ENCODE measurements at places on chromosomes 1 and 21. TPM values are rescaled to one million over a fixed set of nuclear protein-coding genes. Genes with fewer than 3 reads are reported as not detected.

- DNase-seq: peak; percentile 36
Observed at GRCh38 chr1:153261281-153262069, 2.0 kb downstream of the LORICRIN start.

DNA sequence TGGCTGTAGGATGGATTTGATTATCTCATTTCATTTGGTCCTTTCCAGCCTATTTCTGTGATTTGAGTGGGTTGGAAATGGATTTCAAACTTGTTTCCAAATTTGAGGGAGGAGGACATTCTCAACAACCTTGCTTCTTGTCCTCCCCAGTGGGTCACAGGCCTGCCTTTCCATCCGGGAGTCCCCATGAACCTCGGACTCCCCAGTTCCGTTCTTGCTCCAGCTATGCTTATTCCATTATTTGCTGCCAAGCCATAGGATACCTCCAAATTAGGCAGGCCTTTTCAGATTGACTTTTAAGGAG, 97.8 kb downstream of the DUSP10 start:
- DNase-seq: no peak

The CCDC17 gene
- total RNA-seq: 1.9 TPM

The PLPPR5 gene
- total RNA-seq: 0.11 TPM

GRCh38 chr21:38380481-38381137, 117.7 kb downstream of the ERG start:
- no peak for DNase-seq

The TIE1 gene
- total RNA-seq: 2.2 TPM

The BEND5 gene
- total RNA-seq: 18.2 TPM

GRCh38 chr1:161198897-161199431, at the start of gene ADAMTS4:
ADAMTS4 (minus strand) TSS chr1:161199054; CDS start chr1:161198627, 427 bp downstream.
- no peak for DNase-seq

The LGR6 gene
- 0.91 TPM for total RNA-seq

The TNFSF4 gene
- 0.57 TPM for total RNA-seq

DNA sequence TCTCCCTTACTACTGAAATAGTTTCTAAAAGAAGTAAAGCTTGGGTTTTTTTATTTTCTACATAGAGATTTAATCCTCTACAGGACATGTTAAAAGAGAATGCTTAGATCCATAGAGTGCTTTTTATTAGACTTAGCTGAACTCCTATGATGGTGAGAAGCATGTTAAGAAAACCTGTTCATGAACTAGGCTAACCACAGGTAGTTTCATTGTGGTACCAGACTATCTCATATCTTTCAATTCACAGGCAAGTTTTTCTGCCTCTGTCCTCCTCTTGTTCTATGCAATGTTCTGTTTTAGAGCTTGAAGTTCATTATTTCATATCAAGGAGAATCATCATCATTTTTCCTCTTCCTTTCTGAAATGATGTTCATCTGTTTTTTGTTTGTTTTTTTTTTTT, 65.4 kb downstream of the ELAVL4 start:
- DNase-seq: no peak

The TMPRSS15 gene
- total RNA-seq: not detected

- DNase-seq: no peak
Observed at GRCh38 chr1:212512816-212513559, 80.3 kb downstream of the NENF start.

The TDRD5 gene
- not detected for total RNA-seq

DNA sequence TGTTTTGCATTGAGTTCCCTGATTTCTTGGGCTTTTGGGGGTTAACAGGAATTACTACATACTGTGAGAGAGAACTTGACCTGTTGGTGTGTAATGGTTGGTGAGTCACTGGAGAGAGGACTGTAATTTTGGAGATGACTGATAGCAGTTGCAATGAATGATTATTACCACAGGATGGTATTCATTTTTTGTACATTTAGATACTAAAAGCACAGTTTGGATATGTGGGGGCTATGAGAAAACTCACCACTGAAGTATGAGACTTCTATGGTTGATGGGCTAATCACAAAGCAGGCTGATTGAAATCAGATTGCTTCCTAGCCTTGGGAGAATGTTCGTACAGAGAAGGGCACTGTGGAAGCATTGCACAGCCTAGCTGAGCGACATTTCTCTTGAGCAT, 1571.3 kb upstream of the PRMT6 start:
- DNase-seq: no peak

DNA sequence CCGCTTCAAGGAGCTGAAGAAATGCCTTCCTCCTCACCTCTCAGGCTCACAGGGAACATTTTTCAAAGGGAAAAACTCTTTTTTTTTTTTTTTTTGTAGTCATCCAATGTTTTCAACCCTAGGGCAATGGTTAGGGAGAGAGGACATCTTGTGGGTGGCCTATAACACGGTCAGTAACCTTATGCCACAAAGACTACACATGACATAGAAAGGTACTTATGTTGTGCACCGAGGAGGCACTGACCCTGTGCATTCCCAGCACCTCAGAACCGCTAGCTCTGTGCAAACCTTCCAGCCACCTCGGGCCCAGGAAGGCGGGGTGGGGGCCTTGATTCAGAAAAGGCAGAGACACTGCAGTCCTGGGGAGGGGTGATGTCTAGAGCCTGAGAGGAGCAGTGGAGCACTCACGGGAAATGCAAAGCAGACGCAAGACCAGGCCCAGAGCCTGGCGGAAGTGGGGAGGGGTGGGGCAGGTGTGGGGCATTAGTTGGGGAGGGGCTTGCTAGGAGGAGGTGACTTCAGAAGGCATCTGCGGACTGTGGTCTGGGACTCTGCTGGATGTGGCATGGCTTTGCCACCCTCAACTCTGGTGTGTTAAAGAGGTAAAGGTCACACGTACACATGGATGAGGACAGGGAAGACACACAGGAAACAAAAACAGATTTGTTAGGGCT, 68.6 kb downstream of the MDM4 start:
- DNase-seq: no peak

GRCh38 chr1:1307923-1308755, at the start of the genes ACAP3 and PUSL1:
ACAP3 (minus strand) TSS chr1:1307930; CDS start chr1:1307815, 115 bp downstream.
PUSL1 (plus strand) TSS chr1:1308597; CDS start chr1:1308644, 47 bp downstream.
- peak; percentile 74 for DNase-seq

DNA sequence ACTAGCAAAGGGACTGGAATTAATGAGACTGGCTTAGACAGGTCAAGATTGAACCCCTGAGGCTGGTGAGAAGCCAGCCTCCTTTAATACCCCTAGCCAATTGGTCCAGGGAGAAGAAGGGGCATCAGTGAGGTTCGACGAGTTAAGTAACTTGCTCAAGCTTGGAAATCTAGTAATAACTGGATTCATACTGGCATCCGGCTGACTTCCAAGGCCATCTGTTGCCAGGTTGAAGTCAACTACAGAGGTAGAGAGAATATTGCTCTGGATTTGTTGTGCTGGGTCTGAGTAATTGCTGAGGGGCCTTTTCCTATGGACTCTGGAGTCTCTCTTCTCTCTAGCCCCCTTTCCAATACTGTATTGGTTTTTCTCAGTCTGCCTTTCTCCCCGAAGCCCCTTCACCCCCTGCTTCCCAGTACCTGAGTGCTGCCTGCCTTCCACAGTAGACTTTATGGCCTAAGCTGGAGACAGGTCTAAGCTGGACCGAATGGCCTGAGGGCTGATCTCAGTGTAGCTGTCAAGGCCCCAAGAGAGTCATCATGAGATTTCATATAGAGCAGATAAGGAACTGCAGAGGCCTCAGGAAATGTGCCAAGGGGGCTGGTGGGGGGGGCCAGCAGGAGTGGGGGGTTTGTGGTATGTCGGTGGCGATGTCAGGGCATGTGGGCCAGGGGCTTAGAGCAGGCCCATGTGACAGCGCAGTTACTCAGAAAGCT, 42.4 kb upstream of the IL19 start:
- no peak for DNase-seq

The CNR2 gene
- total RNA-seq: not detected

- no peak for DNase-seq
Observed at GRCh38 chr1:107378866-107379265, 238.0 kb downstream of the NTNG1 start.

GRCh38 chr1:26203642-26204318, 13.4 kb downstream of the CATSPER4 start:
- no peak for DNase-seq

DNA sequence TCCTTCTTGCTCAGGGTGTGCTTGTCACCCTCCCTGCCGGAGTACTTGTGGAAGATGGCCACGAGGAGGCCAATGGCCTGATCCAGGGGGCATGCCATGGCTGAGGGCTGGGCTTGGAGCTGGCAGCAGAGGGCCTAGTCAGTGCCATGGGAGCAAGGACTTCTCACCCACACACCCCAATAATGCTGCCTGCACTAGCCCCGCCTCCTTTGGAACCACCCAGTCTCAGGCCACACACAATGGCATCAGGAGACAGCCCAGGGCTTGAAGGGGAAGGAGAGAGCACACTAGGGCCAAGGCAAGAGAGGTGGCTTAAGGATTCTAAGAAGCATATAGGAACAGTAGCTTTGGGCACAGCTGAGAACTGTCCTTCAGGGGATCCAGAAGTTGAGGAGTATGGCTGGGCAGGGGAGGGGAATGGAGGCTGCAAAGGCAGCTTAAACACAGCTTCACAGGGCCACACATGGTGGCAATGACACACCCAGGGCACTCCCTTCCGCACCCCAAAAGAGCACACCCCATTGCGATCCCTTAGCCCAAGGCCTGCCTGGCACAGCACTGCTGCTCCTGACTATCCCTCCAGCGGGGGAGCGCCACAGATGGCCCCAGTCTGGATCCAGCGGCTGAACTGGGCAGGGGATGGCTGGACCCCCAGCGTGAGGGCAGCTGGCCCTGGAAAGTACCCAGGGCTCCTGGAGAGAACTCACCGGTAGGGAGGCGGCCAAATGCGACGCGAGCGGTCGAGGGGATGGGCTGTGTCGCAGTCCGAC, at the start of gene S100A6:
TSS of gene S100A6 (minus strand) at position 750 of the 770 bp plus-strand sequence. CDS start at position 98, 652 bp downstream.
- no peak for DNase-seq

The EXTL1 gene
- 7.6 TPM for total RNA-seq

The PPIAL4G gene
- total RNA-seq: not detected

The DNASE2B gene
- total RNA-seq: not detected

DNA sequence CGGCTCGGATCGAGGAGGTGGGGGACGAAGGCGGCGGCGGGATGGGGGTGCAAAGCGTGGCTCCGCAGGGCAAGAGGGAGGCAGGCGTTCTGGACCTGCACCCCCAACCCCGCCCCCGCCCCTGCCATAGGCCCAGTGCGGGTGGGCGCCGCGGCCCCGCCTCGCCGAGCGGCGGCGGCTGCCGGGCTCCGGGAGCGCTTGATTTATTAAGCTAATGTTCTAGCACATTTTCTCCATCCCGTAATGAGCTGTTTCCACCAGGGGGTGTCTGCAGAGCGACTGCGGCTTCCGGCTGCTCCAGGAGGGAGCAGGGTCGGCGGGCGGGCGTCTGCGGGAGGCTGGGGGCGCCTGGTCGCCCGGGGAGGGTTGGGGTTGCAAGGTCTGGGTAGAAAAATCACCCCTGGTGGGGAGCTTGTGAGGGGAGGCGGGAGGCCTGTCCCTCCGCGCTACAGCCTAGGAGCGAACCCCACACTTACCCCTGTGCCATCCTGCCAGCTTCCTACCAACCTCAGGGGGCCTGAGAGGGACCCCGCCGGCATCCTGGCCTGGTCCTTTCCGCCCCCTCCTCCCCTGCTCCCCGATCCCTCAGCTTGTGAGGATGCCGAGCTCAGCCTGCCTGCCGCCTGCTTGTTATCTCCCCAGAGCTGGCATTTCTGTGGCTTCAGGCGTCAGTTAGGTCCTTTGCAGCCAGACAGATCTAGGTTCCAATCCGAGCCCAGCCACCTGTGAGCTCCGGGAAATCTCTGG, 48.5 kb upstream of the ACOT11 start:
- peak; percentile 43 for DNase-seq

DNA sequence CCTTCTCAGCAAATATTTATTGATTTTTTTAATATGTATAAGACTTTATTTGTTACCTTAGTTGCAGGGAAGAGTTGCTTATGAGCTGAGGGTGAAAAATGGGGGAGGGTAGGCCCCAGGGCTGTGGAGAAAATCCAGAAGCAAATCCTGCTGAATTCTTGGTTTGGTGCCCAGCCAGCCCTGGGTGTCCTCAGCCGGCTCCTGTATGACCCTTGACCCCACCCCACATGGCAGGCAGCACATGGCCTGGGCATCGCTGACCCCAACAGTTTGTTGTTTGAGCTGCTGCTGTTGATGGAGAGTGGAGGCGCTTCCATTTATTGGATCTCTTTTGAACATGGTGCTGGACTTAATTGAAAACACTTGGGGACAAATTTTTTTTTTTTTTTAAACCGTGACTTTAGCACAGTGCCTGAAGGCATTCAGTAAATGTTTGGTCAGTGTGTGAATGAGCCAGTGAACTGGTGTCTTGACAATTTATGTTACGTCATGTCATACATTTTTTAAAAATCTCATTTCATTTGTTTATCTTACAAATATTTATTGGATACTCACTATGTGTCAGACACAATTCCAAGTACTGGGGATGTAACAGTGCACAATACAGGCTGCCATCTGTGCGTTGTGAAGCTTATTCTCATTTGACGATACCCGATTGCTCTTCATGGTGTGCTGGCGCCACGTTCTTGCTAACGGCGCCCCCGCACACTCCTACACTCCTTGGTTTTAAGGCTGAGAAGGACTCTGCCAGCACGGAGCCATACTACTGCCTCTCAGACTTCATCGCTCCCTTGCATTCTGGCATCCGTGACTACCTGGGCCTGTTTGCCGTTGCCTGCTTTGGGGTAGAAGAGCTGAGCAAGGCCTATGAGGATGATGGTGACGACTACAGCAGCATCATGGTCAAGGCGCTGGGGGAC, 98.8 kb downstream of the MTR start:
- no peak for DNase-seq

GRCh38 chr1:45016090-45016697, 4.1 kb downstream of the UROD start:
- DNase-seq: no peak

The KLHL17 gene
- total RNA-seq: 43.9 TPM

DNA sequence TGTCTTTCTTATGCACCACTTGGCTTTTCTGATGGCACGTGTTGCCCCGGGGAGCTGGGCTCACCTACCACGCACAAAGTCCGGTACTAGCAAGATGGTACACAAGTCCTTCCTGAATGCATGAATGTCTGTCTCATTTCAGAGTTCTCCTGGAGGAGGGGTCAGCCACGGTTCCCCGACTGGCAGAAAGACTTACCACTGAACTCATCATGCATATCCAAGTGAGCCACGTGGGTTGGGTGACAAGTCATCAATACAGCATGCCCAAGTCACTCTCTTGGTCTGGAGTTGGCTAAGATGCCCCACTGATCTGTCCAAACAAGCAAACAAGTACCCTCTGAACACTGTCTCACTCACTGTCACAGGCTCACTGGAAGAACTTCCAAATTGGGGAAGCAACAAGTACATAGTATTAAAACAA, 28.6 kb upstream of the MX1 start:
- no peak for DNase-seq

DNA sequence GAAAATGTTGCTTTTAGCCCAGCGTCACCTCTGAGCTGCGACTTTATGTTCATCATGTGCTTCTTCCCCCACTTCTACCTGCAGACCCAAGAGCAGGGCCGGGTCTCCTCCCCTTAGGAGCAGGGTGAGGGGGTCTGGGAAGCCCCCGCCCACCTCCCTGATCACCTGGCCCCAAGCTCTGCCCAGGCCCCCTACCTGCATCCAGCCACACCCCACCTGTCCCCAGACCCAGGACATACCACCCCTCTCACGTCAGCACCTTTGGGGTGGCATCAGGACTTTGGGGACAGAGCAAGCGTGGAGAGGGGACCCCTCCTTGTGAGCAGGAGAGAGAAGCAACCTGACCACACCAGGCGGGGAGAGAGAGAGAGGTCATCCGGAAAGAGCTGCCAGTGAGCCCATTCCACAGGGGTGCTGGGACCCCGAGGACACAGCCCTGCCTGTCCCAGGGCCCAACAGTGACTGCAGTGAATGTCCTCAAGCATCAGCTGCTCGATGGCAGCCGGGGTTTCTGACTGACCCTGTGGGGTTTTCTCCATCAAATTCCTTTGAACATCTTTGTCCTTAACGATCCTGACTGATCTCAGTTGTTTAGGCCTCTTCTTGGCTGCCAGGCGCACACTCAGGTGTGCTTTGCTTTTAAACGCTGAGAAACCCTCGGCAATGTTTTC, 42.8 kb upstream of the COL18A1 start:
- no peak for DNase-seq
